ENCODE measurements at places on chromosomes 6 and 20.

- no peak for DNase-seq
These were observed 4.3 kb upstream of the KIF25 start for GRCh38 chr6:167993169-167993568.

GRCh38 chr6:161374971-161375873 lies 101.4 kb upstream of the AGPAT4 start:
- DNase-seq: no peak

- no peak for DNase-seq
These were observed 3.8 kb downstream of the SLC35B2 start for GRCh38 chr6:44253307-44254101.

DNA sequence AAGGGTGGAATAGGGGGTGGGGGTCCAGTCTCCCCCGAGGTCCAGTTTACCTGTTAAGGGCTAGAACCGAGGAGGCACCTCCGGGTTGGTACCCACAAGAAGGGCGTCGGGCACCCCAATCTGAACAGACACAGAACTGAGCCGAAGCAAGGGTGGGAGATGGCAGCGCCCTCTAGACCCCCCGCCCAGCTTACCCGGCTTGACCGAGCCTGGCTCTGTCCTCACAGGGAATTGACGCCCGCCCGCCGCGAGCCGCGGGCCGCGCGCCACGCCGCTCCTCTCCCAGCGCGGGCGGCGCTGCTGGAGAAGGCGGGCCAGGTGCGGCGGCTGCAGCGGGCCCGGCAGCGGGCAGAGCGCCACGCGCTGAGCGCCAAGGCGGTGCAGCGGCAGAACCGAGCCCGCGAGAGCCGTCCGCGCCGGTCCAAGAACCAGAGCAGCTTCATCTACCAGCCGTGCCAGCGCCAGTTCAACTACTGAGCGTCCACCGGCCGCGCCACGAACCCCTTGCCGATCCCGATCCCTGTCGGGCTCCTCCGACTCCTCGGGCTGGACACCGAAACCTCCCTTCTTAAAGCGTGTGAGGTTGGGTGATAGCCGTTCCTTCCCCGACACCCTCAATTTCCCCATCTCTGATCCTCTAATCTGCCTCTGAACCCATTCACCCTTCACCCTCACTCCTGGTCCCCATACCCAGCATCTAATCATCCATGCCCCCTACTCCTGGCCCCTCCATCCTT lies 5.9 kb downstream of the TP53INP2 start:
- DNase-seq: no peak

- DNase-seq: no peak
These were observed 828 bp downstream of the TP53RK start for GRCh38 chr20:46688151-46689081.

DNA sequence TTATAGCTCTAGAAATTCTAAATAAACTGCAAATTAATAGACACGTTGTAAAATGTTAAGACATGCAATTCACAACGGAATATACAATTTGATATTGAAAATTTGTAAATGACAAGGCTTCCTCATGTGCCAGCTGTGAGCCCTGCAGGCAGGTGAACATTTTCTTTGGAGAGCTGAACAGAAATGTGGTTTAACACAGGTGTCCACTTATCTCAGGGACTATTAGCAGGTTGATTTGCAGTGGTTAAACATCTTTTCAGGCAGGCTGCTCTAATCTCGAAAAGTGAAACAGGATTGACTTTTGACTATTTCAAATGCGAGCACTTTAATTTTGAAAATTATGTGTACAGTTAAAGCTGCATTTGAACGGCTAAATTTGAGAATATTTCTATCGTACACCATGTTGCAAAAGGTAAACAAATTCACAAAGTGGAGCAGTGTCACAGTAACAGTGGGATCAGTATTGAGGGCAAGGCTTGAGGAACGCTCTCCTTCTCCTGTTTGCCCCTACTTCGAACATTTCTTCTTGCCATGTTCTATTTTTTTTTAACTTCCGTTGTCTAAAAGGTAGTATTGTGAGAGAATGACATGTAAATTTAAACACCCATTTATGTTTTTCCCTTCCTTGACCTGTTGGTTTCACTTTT lies 210.8 kb downstream of the CDKAL1 start:
- DNase-seq: no peak

GRCh38 chr20:32443386-32443974 lies 85.3 kb downstream of the ASXL1 start:
- DNase-seq: no peak

- no peak for DNase-seq
These were observed 71.8 kb upstream of the PHACTR2 start for GRCh38 chr6:143605906-143606521.

DNA sequence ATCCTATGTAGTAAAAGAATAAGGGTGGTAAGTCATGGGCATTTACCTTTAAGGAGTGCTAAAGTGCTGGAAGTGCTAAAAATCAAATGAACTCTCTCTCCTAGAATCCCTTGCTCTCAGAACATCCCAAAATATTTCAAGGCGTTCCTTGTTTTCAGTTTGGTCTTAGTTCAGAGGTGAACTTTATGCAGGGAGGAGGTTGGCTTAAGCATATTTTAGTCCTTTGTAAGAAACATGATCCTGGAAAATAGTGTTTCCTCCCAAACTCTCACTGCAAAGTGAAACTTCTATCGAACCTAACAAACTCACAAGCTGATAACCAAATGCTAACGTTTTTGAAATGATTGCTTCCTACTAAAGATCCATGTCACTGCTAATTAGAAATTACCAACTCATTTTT lies 231.4 kb downstream of the FOXC1 start:
- DNase-seq: no peak
